HFF-Myc (cell line): ENCODE measurements at places on chromosomes 6 and 20.

DNA sequence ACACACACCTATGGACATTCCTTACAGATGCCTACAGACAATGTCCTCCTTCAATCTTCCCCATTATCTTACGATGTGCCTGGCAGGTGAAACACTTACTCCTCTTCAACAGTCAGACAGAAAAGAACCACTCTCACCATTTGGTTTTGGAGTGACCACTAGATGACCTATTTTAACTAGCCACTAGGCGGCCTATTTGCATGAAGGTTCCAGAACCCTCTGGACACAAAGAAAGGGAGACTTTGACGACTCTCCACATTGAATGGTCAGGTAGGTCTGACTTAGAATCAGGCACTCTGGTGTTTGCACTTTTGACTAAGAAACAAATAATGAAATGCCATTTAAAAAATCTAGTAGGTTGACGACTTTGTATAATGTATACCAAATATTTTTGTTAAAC is 42.0 kb downstream of the PNLDC1 start:
- DNase-seq = no peak

- DNase-seq = no peak
These were observed 1062.4 kb upstream of the FLRT3 start for GRCh38 chr20:15399781-15400180.

DNA sequence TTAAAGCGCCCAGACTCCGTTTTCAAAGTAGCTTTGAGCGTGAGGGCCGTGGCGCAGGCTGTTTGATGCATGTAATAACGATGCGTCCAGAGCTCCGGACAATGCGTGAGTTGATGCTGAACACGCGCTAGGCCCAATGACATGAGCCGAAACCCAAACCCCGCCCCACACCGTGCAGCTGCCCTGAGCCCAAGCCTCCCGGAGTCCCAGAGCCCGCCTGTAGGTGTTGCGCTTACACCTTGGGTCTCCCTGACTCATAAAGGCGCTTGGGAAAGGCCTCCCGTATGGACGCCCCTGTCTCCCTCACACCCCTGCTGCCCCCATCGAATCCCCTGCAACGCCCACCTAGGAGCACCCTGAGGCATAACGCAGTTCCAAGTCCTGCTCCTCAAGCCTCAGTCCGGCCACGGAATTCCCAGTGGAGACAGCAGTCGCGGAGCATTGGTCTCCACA is 87.6 kb downstream of the ERMARD start:
- DNase-seq = no peak

- DNase-seq = no peak
These were observed 234.1 kb downstream of the GMPR start for GRCh38 chr6:16472349-16473069.

GRCh38 chr20:24978513-24978912 is 14.0 kb downstream of the APMAP start:
- no peak for DNase-seq

DNA sequence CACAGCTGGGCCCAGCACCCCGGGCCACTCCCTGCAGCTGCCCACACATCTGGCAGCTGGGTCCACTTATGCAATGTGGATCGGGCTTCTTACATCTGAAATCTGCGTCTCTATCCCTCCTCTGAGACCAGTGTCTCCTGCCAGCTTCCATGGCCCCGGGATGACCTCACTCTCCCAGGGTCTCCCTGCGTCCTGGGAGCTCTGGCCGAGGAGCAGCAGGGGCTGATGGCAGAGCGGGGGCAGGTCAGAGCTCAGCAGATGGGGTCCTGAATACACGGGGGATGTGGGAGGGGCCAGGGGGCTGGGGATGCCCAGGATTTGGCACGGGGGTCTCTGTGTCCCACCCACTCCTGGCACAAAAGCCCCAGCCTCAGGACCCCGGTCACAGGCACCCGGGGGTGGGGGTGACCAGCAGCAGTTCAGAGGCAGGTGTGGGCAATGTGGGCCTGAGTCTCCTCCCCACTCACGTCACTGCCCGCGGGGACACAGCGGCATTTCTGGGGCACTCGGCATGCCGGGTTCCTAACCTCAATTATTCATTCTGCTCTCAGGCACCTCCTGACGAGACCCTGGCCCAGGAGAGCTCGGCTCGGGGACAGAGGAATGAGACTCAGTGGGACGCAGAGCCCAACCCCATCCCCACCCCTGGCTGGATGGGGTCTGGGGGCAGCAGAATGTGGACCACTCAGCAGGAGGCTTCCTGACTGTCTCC is 16.4 kb downstream of the CHRNA4 start:
- no peak for DNase-seq

DNA sequence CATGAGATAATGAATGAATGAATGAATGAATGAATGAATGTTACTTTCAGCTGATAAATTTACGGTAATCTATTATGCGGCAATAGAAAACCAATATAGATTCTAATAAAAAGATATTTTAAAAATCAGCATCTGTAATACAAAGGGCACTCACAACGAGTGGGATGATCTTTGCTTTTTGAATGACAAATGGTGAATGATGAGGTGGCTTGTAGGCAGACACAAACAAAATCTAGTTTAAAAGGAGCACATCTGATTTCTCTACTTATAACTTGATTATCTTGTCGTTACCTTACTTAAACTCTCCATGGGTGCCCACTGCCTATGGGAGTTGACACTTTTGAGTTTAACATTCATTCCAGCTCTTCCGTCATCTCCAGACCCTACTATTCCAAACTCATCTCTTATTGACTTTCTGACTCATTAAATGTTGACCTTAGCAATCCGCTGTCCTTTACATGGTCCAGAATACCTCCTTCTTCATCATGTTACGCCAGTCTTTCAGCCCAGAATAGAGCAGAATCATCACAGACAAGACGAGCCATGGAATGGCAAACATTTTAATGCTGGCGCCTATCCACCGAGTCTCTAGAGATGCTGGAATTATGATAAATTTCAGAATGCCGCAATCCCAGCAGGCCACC is 41.3 kb downstream of the NHLRC1 start:
- no peak for DNase-seq

DNA sequence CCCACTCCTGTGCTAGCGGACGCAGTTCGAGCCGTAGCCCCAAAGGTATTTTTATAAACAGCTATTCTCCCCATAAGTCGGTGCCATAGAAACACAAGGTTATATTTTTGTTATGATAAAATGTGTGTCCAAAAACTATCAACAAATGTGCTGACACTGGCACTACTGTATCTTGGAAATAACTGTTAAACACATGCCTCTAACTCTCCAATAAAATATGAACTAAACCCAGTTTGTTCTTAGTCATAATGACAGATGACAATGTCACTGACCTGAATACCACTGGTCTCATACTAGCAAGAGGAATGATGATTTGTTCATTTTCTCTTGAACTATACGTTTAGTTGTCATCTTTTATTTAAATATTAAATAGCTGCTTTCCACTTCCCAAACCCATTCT is 51.4 kb upstream of the NUP153 start:
- no peak for DNase-seq
